ENCODE measurements at places on chromosomes 6 and 20.

- DNase-seq = no peak
These were observed 100.7 kb downstream of the RPP40 start for GRCh38 chr6:4903121-4903520.

DNA sequence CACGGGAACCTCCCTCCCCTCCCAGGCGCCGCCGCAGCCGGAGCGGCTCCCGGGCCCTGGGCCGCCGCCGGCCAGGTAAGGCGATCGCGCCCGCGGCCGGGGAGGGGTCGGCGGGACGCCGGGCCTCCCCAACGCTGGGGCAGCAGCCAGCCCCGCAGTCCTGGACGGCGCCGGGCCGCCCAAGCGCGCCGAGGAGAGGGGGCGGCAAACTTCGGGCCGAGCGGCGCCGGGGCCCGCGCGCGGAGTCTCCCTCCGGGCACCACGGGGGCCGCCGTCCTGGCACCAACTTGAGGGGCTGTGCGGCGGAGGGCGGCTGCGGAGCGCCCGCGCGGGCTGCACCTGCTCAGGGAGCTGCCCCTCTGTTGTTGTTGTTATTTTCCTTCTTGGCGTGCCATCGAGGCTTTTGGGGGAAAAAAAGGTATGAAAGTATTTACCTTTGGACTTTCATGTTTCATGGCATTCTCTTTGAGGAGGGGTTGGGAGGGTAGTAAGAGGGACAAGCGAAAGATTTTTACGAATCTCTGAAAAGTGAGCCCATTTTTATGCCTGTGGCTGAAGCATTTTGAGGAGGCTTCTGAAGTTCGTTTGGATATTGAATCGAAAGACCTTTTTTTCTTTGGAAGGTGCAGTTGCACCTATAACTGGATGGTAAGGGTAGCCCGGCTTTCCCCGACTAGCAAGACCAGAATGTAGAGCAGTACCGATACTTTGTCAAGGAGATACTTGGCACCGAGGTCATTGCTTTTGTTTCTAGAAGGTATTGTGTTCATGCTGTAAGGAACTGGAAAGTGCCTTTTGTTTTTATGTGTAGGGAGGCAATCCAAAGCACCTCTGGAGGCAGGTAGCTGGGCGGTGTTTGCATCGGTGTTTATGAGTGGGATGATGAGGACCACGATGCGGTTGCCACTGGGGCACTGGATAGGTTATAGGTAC is at the start of gene RNF182:
TSS of gene RNF182 (plus strand) at position 4 of the 933 bp plus-strand sequence. CDS start 52,168 bp downstream, outside the sequence.
- no peak for DNase-seq

- DNase-seq = no peak
These were observed 4.7 kb downstream of the CUL9 start for GRCh38 chr6:43186706-43187105.

- DNase-seq = no peak
These were observed 144.5 kb downstream of the CEBPB start for GRCh38 chr20:50335105-50335504.

DNA sequence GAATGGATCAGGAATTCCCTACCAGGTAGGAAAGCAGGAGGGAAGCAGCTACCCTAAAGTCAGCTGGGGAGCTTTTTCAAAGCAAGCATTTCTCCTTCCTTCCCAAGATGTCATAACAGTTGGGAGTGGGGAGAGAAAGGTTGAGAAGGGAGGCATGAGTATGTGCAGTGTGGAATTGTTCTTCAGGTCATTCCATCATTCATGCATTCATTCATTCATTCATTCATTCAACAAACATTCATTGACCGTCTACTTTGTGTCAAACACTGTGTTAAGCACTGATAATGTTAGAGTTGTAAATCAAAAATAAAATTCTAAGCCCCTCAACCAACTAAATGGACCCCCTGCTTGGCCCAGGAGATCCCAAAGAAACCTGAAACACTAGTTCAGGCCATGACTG is 49.2 kb upstream of the FAM184A start:
- DNase-seq = no peak

DNA sequence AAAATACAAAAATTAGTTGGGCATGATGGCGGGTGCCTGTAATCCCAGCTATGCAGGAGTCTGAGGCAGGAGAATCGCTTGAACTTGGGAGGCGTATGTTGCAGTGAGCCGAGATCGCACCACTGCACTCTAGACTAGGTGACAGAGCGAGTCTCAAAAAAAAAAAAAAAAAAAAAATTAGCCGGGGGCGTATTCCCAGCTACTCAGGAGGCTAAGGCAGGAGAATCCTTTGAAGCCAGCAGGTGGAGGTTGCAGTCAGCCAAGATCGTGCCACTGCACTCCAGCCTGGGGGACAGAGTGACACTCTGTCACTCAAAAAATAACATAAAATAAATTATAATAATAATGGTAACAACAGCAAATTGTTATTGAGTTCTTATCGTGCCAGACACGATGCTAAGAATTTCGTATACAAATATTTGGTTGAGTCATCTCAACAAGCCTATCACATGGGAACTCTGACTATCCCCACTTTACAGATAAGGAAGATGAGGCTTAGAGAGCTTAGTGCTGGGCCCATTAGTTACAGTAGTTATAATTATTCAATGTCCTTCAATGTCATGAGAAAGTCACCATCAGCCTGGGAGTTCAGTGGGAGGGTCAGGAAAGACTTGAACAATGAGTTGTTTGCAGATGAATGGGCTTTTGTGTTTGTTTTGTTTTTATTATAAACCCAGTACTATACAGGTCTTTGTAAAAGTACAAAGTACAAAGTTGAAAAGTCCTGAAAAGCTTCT is 19.4 kb downstream of the C6orf15 start:
- DNase-seq = no peak

DNA sequence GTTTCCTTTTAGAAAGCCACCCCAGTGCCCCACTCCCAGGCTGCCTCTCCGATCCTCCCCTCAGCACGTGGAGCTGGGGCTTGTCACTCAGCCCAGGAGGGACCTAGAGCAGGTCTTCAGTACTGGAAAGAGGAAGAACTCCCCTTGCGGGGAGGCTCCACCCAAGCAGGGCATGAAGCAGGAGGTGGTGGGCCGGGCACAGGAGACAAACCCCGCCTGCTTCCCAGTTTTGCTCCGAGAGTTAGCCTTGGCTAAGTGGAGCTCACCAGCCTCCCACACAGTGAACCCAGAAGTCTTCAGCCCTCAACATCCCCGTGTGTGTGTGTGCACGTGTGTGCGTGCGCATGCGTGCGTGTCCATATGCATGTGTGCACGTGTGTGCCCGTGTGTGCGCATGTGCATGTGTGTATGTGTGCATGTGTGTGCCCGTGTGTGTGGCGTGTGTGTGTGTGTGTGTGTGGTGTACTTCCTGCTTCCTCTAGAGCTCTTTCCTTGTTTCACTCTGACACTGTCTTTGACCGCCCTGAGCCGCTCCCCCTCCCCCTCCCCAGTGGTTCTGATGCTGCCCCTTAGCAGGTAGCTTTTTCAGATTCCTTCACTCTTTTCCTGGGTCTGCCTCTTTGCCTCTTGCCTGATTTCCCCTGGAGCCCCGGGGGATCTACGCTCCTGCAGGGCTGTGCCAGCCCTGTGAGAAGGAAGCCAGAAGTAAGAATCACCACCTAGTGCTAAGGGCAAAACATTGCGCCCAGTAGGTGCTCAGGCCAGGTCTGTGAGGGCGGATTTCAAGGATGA is 239.8 kb downstream of the CDC5L start:
- no peak for DNase-seq
